ENCODE measurements at places on chromosomes 16 and 17.

GRCh38 chr17:68290268-68290954 is 516 bp downstream of the SLC16A6 start:
- no peak for DNase-seq

GRCh38 chr16:2974319-2975056 is 5.3 kb downstream of the PAQR4 start:
- no peak for DNase-seq

DNA sequence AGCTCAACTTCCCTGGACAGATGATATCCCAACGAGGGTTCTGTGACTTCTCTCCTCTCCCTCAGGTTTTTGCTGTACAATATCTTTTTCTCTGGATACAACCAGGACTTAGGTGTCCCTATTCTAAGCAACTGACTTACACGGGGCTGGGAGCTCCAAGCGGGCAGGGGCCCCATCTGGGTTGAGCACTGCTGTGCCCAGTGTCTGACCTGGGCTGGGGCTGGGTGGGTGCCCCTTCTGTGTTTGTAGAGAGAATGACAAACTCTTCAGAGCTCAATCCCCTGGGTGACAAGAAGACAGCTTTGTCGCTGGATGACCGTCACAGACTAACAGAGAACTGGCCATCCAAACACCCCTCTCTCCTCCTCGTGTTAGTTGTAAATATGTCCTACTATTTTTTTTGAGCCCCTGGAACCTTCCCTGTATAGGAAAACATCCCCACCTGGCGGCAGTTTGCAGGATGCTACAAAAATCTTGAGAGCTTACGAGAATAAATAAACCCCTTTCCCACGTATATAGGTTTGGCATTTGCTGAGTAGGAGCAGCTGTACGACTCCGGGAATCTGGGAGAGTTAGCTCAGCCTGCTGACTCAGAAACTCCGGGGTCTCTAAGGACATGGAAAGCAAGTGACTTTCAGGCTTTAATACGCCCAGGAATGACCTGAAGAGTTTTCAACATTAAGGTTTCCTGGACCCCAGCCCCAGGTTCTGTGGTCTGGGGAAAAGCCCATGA is 23.7 kb upstream of the RCVRN start:
- DNase-seq: no peak

DNA sequence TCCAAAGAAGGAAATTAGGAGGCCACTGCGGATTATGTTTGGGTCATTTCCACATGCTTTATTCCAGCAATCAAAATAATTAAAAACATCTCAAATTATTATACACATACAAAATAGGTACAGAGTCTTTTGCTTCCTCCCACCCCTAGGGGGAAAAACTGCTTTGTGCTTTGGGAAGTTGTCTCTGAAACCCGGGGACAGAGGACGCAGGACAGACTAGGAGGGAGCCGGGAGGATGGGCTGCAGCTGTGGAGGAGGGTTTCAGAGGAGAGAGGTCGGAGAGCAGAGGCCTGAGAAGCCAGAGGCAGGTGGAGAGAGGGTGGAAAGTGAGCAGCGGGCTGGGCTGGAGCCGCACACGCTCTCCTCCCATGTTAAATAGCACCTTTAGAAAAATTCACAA is 17.4 kb downstream of the COL1A1 start:
- DNase-seq: no peak

GRCh38 chr17:75124041-75124818 is 7.3 kb downstream of the NT5C start:
- no peak for DNase-seq

DNA sequence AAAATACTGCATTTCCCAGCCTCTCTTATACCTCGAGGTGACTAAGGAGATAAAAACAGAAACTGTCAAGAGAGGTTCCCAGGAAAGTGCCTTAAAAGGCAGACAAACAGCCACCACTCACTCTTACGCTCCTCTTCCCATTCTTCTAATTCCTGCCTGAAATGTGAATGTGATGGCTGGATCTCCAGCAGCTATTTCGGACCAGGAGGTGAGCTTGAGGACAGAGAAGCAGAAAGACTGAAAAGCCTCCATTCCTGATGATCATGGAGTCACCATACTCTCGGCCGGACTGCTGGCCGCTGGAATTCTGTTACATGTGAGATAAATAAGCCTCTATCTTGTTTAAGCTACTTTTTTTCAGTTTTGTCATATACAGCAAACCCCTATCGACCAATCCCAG is 41.4 kb upstream of the ABR start:
- DNase-seq: no peak

DNA sequence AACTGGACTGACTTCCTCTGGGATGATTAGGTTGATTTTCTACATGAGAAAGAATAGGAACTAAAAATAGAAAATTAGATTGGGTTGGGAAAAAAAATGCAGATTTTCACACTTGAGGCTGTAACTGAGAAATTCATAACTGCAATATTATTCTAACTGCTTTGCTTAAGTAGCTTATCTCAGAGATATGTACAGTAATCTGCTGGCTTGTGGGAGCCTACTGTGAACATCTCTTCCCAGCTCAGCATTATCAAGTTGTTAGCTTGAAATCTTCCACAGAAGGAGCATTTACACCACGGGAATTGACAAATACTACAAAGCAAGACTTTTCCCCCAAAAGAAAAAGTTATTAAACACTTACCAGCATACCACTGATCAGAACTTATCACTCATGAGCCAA is 58.9 kb downstream of the CNTNAP4 start:
- no peak for DNase-seq

DNA sequence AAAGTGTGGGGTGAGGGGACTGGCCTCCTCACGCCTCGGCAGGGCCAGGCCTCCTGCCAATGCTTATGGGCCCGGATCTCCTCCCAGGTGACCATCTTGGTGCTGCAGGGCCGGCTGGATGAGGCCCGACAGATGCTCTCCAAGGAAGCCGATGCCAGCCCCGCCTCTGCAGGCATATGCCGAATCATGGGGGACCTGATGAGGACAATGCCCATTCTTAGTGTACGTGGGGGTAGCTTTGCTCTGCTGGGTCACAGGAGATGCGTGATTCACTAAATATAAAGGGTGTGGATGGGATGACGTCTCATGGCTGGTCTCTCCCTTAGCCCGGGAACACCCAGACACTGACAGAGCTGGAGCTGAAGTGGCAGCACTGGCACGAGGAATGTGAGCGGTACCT is 19.5 kb downstream of the NUP85 start:
- no peak for DNase-seq
